Esophagus muscularis mucosa (tissue), 4 donors: ENCODE measurements at places on chromosomes 11 and 22.

GRCh38 chr11:61349189-61349751 lies 12.4 kb downstream of the CYB561A3 start:
- H3K27me3 ChIP-seq, result no peaks in the 10 kb centered on the region
- DNase-seq, result no peak
- H3K27ac ChIP-seq, result no peak overlapping the region
- H3K4me1 ChIP-seq, result no peaks in the 10 kb centered on the region
- no peak overlapping the region for H3K4me3 ChIP-seq

DNA sequence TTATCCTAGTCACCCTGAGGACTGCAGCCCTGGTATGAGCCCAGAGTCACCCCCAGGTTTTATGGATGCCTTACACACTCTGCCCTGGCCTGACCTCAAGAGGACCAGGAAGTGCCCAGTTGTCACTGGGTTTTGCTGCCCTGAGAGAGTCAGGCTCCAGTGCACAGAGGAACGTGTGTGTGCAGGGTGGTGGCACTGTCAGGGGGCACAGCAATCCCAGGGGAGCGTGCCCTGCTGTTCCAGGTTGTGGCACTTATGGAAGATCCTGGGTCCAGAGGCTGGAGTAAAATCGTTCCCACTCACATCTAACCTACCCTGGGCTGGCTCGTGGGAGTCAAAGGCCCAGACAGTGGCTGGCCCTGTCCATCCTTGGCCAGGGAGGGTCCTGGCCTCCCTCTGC lies 7.6 kb downstream of the APOBEC3A start:
- no peaks in the 10 kb centered on the region for H3K4me1 ChIP-seq
- H3K36me3 ChIP-seq, result no peaks in the 10 kb centered on the region
- no peaks in the 10 kb centered on the region for H3K27me3 ChIP-seq
- no peak for DNase-seq
- H3K4me3 ChIP-seq, result no peak overlapping the region
- no peak overlapping the region for H3K27ac ChIP-seq

- no peak within 1 kb of the TSS for H3K27ac ChIP-seq
- DNase-seq, result no peak
- H3K36me3 ChIP-seq, result no peaks in the 10 kb centered on the region
- peaks cover 13% of the 10 kb centered on the region for H3K4me1 ChIP-seq
These were observed at the start of gene UPK3A for GRCh38 chr22:45284705-45285262. UPK3A (plus strand) TSS chr22:45284949; CDS start chr22:45285014, 65 bp downstream.

- H3K4me3 ChIP-seq, result no peak overlapping the region
- H3K27ac ChIP-seq, result no peak overlapping the region
- H3K27me3 ChIP-seq, result no peaks in the 10 kb centered on the region
- H3K4me1 ChIP-seq, result no peaks in the 10 kb centered on the region
- H3K36me3 ChIP-seq, result peaks cover 20% of the 10 kb centered on the region
- DNase-seq, result no peak
These were observed 20.0 kb upstream of the SCARF2 start for GRCh38 chr22:20457506-20458240.

DNA sequence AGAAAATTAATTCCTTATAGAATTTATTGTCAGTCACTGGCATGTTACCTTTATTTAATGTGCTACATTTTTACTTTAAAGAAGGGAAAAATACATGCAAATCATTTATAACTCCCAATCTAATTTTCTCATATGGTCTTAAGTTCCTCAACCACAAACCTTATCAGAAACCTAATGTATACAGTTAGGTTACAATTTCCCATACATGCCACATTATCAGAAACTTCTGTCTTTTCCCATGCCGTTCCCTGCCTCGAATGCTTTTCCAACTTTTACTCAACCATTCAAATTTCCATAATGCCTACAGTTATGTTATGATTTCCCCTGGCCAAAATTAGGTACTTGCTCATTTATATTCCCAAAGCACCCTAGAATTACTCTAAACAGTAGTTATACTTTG lies 13.5 kb downstream of the RSF1 start:
- H3K27me3 ChIP-seq, result no peaks in the 10 kb centered on the region
- H3K27ac ChIP-seq, result no peak overlapping the region
- peaks cover 40% of the 10 kb centered on the region for H3K4me1 ChIP-seq
- no peak for DNase-seq
- H3K36me3 ChIP-seq, result no peaks in the 10 kb centered on the region

GRCh38 chr11:67056267-67057204 lies at the start of gene RHOD:
RHOD (plus strand) TSS chr11:67056847; CDS start chr11:67056903, 56 bp downstream.
- H3K27ac ChIP-seq, result peak within 1 kb of the TSS; percentile 75
- no peaks in the 10 kb centered on the region for H3K27me3 ChIP-seq
- no peak for DNase-seq
- H3K4me1 ChIP-seq, result peaks cover 22% of the 10 kb centered on the region
- H3K4me3 ChIP-seq, result peak within 1 kb of the TSS; percentile 69
- no peaks in the 10 kb centered on the region for H3K36me3 ChIP-seq

GRCh38 chr11:395866-396265 lies 1.9 kb downstream of the PKP3 start:
- H3K27me3 ChIP-seq, result no peaks in the 10 kb centered on the region
- DNase-seq, result no peak
- peaks cover 26% of the 10 kb centered on the region for H3K4me1 ChIP-seq
- no peaks in the 10 kb centered on the region for H3K36me3 ChIP-seq
- H3K4me3 ChIP-seq, result no peak overlapping the region

- DNase-seq, result peak; percentile 95
- no peaks in the 10 kb centered on the region for H3K27me3 ChIP-seq
- H3K4me1 ChIP-seq, result peaks cover 51% of the 10 kb centered on the region
- peak overlapping the region; percentile 93 for H3K4me3 ChIP-seq
These were observed 868 bp downstream of the TSPAN18 start for GRCh38 chr11:44727373-44728287.

- H3K4me3 ChIP-seq, result peak overlapping the region; percentile 24
- no peaks in the 10 kb centered on the region for H3K36me3 ChIP-seq
- peaks cover 43% of the 10 kb centered on the region for H3K4me1 ChIP-seq
- peak overlapping the region; percentile 80 for H3K27ac ChIP-seq
- DNase-seq, result peak; percentile 81
- no peaks in the 10 kb centered on the region for H3K27me3 ChIP-seq
These were observed 218.1 kb upstream of the SORL1-AS1 start for GRCh38 chr11:121670805-121671282.
